ENCODE measurements at places on chromosomes 7 and 10. TPM values are rescaled to one million over a fixed set of nuclear protein-coding genes. Genes with fewer than 3 reads are reported as not detected.

DNA sequence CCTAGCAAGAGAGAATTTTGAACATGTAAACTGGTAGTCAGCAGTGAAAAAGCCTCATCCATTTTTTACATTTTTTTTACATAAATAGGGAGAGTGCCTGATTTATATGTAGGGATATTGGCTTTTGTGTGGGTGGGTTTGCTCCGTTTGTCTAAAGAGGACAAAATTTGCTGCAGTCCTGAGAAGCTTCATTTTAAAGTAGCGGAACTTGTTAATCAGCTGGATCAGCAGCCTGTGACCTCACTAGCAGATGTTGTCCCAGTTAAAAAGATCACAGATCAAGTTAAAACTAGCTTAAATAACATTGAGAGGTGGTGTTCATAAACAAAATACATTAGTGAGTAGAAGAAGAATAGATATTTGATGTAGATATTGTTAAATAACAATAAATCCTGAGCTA, 2.6 kb downstream of the ATRNL1 start:
- DNase-seq = no peak

- DNase-seq = peak; percentile 41
These were observed 1.5 kb upstream of the SKIDA1 start for GRCh38 chr10:21526860-21527597.

DNA sequence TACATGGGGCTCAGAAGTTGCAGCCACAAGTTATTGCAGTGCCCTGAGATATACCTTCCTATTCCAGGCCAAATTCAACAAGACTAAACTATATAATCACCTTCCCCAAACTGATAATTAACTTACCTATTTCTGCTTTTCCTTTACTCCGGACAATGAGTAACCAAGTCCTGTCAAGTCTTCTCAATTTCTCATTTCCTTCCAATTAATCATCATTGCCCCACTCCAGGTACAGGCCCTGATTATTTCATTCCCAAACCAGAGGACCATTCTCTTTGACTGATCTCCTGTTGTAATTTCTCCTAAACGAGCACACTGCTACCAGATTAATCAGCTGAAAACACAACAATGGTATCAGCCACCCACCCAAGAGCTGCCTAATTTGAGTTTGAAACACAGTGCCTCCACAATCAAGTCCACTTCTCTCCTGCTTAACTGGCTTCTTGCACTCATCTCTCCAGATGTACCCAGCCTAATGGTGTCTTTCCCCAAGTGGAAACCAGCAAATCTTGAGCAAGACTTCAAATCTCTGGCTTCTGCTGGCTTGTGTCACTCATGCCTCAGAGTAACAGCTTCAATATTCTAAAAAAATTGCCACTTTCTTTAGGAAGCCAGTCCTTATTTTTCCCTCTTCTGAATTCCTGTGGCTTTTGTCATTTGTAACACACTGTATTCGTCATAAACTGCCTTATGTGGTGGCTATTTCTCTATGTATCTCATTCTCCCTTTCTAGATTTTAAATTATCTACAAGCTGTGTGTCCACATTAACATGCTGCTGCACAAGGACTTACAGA, 89.1 kb downstream of the CDK6 start:
- DNase-seq = no peak

NUTM2B gene
- 1.6 TPM for total RNA-seq

GIMAP5 gene
- 84.3 TPM for total RNA-seq

CPA1 gene
- total RNA-seq = not detected

NOD1 gene
- 19.6 TPM for total RNA-seq

Data from activated CD4-positive, alpha-beta memory T cell treated with anti-CD3 and anti-CD28 coated beads, Interleukin-2, amount 10 ng/mL, durations not matched to agents 7 days and 5 days (primary cell).